ENCODE measurements at places on chromosomes 3 and 15.
A peak's percentile ranks its signal among the peaks of the same experiment; 100 is the strongest.

DNA sequence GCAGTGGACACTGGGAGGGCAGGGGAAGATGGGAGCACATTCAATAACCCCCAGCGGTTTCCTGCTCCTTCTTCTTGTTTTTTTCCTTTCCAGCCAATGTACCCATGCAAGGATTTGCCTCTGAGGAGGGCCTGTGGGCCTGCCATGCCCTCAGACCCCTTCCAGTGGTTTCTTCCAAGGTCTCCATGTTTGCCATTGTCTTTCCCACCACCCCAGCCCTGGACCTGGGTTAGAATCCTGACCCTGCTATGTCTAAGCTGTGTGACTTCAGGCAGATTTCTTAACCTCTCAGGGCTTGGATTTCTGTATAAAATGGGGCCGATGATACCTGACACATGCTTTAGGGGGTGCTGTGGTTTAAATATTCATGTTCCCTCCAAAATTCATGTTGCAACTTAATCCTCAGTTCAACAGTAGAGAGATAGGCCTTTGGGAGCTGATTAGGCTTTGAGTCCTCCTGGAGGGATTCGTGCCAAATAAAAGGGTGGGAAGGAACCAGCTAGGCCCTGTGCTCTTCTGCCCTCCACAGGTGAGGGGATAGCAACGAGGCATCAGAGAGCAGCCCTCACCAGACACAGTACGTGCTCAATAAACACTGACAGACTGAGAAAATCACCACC is 46.3 kb upstream of the FLNB start:
- DNase-seq, result no peak

DNA sequence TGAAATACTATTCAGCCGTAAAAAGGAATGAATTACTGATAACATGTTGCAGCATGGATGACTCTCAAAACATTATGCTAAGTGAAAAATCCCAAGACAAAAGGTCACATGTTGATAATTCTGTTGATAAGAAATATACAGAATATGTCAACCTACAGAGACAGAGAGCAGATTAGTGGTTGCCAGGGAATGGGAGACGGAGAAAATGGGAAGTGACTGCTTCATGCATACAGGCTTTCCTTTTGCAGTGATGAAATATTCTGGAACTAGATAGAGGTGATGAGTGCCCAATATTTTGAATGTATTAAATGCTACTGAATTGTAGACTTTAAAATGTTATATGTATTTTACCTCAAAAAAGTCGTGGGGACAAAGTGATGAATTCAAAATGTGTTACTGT is 56.2 kb downstream of the ABHD2 start:
- no peak for DNase-seq

DNA sequence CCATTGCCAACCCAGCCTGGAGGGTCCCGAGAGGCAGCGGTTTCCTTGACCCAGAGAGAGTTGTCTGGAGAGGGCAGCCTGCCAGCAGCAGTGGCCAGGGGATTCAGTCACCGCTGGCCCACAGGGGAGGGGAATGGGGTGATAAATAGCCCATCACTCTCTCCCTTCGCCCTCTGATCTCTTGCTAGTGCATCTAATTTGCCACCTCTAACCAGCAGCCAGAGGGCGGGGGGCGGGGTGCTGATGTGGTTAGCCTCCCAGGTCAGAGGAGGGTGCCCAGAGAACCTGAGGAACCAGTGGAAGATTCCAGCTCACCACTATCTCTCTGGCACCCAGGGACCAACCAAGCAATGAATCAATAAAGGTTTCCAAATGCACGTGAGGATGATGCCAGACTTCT is 35.1 kb upstream of the SLC6A11 start:
- no peak for DNase-seq

DNA sequence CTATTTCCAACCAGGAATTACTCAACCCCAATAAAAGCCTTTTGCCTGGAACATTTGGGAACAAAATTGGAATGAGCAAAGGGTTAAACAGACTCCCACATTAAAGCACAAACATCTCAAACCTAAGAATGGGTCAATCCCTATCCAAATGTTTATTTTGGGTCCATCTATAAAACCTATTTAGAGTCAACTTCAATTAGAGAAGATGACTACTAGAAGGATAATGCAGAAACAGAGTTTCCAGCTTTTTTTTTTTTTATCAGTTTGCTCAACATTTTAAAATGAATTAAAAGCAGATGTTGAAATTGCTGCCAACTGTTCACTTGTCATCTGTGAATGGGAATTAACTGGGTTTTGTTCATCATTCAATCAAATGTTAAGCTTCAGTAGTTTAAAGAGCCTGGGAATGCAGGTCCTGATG is 4.1 kb upstream of the TBC1D23 start:
- no peak for DNase-seq

GRCh38 chr3:32392536-32393302 is 1.1 kb downstream of the CMTM7 start:
- DNase-seq, result no peak

DNA sequence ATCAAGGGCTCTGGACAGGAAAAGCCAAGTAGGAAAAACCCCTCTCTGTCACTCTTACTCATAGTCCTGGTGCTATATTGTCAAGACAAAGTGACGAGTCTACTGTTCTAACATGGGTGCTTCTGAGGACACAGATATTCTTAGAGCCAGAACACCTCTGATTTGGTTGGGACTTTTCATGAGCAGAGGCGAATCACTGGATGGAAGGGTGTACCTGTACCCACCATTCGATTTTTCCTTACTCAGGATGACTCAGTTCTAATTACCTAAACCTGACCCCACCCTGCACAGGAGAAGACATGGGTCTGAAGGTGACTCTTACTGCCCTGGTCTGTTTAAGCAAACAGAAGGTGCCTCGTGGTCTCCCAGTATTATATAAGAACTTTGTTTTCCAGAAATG is 58.5 kb downstream of the ABCC5 start:
- no peak for DNase-seq

DNA sequence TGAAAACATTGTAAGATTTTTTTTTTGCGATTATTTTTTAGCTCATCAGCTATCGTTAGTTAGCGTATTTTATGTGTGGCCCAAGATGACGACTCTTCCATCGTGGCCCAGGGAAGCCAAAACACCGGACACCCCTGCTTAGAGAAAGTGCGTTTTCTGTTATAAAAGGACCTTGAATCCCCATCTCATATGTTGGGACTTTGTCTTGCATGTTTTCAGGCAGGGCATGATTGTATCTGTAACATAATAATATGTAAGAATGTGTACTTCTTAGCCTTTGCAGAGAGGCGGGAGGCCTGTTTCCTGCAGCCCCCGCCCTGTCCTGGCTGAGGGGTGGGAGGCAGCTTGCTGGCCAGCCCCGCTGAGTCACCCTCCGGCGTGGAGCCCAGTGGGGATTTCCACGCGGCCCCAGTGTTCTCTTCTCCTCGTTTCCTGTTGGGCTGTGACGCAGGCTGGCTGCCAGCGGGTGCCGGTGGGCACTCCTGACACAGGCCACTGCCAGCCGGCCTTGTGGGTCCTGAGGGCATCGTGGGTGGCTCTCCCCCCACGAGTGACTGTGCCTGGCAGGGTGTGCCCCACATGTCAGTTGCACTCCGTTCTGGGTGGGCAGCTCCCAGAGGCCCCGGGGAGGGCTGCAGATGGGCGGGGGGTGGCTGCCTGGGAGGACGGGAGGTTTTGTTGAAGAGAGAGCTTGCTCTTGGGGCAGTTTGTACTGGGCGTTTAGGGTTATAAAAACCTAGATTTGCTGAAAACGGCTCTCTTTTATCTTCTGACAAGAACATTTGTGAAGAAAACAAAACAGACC is 55.6 kb downstream of the SMAD3 start:
- DNase-seq, result peak; percentile 81

DNA sequence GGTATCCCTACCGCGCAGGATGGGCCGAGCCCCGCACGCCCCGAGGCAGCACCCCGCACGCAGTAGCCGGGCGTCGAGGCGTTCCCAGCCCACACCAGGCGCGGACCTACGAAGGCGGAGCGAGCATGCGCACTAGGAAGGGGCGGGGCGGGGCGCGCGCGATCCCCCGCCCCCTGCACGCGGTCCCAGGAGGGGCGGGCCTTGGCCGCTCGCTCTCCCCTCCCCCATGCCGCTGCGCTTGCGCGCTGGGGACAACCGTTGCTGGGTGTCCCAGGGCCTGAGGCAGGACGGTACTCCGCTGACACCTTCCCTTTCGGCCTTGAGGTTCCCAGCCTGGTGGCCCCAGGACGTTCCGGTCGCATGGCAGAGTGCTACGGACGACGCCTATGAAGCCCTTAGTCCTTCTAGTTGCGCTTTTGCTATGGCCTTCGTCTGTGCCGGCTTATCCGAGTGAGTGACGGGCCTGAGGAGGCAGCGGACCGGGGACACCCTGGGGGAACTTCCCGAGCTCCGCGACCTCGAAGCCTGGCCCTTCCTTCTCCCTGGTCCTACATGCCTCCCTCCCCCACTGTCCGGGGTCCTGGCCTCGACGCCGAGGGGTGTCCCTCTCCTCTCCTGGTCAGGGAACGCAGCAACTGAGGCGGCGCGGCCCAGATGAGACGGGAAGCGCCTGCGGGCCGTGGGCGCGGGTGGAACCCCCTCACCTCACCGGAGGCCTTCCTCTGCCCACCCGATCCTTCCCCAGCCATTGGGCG is at the start of gene SPESP1:
Gene SPESP1 (plus strand): TSS at position 258 of the 755 bp plus-strand sequence. CDS start 129 bp downstream, at position 387.
- DNase-seq, result peak; percentile 15

DNA sequence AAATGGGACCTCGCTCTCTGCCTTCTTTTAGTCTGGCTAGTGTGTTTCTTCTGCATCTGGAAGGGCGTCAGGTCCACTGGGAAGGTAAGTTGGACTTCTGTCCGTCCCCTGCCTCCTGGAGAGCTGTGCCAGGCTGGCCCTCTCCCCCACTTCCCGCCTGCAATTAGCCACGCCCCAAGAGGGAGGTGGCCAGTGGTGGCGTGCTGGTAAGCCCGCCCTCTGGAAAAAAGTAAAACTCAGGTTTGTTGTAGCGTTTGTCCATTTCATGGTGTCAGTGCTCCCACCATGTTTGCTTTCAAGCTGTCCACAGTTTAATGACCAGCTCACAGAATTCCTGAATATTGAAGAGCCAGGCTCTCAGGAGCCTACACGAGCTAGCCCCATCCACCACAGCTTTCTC is 55.6 kb downstream of the SLC6A6 start:
- no peak for DNase-seq

Measured in stimulated activated CD8-positive, alpha-beta memory T cell treated with anti-CD3 and anti-CD28 coated beads, Interleukin-12 subunit alpha, Interleukin-12 subunit beta, amount 100 ng/mL, for 1 hour (primary cell).